ENCODE measurements at places on chromosomes 5 and 9. TPM values are rescaled to one million over a fixed set of nuclear protein-coding genes. Genes with fewer than 3 reads are reported as not detected.

DNA sequence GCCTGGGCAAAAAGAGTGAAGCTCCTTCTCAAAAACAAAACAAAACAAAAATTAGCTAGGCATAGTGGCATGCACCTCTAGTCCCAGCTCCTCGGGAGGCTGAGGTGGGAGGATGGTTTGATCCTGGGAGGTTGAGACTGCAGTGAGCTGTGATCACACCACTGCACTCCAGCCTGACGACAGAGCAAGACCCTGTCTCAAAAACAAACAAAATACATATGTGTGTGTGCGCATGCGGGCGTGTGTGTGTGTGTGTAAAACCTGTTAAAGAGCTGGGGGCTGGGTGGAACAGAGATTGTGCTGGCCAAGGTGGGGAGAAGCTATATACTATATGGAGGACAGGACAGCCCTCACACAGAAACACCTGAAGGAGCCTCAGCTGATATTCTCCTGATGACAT is 27.4 kb upstream of the DENND4C start:
- DNase-seq, result no peak

DNA sequence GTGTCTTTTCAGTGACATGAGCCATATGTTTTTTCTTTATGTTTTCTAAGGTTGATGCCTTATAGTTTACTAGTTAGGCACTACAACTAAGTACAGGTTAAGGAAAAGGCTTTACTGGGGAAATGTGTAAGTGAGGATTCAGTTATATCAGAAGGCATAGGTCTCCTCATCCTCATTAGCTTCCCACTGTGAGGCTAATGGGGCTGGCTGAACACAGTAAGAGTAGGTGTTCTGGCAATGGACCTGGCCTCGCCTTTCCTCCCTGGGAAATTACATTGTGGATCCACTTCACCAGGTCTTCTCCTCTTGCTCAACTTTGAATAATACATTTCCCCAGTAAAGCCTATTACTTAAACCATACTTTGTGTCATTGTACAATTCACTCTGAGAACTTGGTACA is 225.5 kb downstream of the PTPRD start:
- no peak for DNase-seq

F2R gene
- 324 TPM for polyA plus RNA-seq

DNA sequence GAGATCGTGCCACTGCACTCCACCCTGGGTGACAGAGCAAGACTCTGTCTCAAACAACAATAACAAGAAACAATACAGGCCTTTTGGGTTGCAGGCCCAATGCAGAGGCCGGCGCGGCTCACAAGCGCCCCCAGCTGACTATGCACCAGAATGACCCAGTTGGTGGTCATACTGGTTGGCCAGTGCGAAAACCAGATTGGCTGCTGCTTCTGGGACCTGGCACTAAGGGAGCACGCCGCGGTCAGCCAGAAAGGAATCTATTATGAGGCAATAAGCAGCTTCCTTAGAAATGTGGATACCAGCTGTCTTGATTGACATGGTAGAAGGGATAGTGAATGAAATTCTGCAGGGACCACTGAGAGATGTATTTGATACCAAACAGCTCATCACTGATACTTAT is 35.0 kb downstream of the RANBP17 start:
- DNase-seq, result no peak

GRCh38 chr5:125484742-125485641 is 738.6 kb upstream of the ZNF608 start:
- peak; percentile 96 for DNase-seq

DNA sequence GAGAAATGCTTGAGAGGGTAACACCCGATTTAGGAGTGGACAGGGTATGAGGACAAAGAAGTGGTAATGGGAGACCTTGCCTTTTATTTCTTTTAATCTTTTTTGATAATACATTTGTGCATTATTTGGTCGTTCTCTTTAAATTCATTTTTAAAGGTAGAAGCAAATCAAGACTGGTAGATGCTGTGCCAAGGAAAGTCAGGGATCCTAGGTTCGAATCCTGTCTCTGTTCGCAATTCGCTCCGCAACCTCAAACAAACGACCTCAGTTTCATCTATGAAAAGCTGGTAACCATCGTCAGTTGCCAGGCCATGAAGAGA is 353 bp upstream of the TMED9 start:
- no peak for DNase-seq

DNA sequence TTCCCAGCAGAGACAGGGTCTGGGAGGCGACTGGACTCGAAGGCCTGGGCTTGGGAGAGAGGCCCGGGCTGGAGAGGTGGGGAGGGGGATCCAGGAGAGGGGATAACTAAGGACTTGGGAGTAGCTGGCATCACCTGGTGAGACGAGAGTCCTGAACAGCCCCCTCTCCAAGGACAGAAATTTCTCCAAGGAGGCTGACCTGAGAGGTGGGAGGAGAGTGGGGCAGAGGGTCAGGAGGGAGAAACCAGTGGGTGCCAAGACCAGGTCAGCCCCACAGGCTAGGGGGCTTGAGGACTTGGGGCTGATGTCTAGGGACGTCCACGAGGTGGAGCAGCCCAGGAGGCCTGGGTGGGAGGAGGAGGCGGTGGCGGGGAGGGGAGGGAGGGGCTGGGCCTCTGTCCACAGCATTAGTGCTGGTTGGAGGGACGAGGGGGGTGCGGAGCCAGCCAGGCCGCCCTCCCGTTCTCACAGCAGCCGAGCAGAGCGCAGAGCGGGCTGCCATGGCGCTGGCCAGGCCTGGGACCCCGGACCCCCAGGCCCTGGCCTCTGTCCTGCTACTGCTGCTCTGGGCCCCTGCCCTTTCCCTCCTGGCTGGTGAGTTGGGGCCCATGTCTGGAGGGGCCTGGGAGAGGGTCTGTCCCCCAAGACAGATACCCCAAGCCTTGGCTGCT is at the start of gene CRB2:
Gene CRB2 (plus strand): TSS at position 437 of the 671 bp plus-strand sequence. CDS start 64 bp downstream, at position 501.
- DNase-seq, result no peak
